ENCODE measurements at places on chromosomes 5 and 9. TPM values are rescaled to one million over a fixed set of nuclear protein-coding genes. Genes with fewer than 3 reads are reported as not detected.

DNA sequence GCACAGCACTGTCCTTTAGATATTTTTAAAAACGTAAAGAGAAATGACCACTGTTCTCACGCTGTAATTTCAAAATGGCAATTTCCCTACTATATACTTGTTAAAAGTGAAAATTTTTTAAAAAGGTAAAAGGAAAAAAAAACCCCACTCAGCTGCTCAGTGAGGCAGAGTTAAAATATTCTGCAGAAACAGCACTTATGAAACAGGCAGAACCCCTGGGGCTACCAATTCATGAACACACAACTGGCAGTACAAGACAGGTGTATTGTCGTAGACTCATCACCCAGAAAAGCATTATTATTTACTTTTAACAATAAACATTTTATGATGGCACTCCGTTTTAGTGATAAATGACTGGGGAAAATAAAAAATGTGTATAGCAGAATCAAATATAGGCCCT is 1.5 kb upstream of the RASGRF2 start:
- DNase-seq = no peak
- no peaks in the 10 kb centered on the region for H3K27me3 ChIP-seq
- no peaks in the 10 kb centered on the region for H3K36me3 ChIP-seq
- H3K4me3 ChIP-seq = no peak overlapping the region
- H3K4me1 ChIP-seq = peaks cover 22% of the 10 kb centered on the region

GRCh38 chr9:95778957-95779356 is 96.5 kb upstream of the ERCC6L2 start:
- no peaks in the 10 kb centered on the region for H3K27me3 ChIP-seq
- no peak overlapping the region for H3K4me3 ChIP-seq
- no peak overlapping the region for H3K27ac ChIP-seq
- no peak for DNase-seq
- no peaks in the 10 kb centered on the region for H3K4me1 ChIP-seq
- no peaks in the 10 kb centered on the region for H3K36me3 ChIP-seq

Gene OR1L4
- not detected for total RNA-seq

Gene NPDC1
- 57.6 TPM for total RNA-seq

GRCh38 chr5:116273448-116274242 is 188.8 kb downstream of the COMMD10 start:
- no peaks in the 10 kb centered on the region for H3K27me3 ChIP-seq
- no peak overlapping the region for H3K27ac ChIP-seq
- no peaks in the 10 kb centered on the region for H3K36me3 ChIP-seq
- no peaks in the 10 kb centered on the region for H3K4me1 ChIP-seq

GRCh38 chr5:83586874-83587776 is 115.6 kb downstream of the VCAN start:
- no peak overlapping the region for H3K27ac ChIP-seq
- H3K27me3 ChIP-seq = no peaks in the 10 kb centered on the region
- no peak overlapping the region for H3K4me3 ChIP-seq
- H3K36me3 ChIP-seq = no peaks in the 10 kb centered on the region
- H3K4me1 ChIP-seq = no peaks in the 10 kb centered on the region

GRCh38 chr9:132591244-132591643 is 8.8 kb downstream of the BARHL1 start:
- peaks cover 59% of the 10 kb centered on the region for H3K27me3 ChIP-seq
- H3K36me3 ChIP-seq = peaks cover 26% of the 10 kb centered on the region
- H3K4me1 ChIP-seq = peaks cover 7% of the 10 kb centered on the region
- DNase-seq = no peak
- H3K4me3 ChIP-seq = peak overlapping the region; percentile 79

- DNase-seq = no peak
- no peak overlapping the region for H3K4me3 ChIP-seq
- no peaks in the 10 kb centered on the region for H3K27me3 ChIP-seq
- H3K36me3 ChIP-seq = no peaks in the 10 kb centered on the region
- H3K27ac ChIP-seq = no peak overlapping the region
- H3K4me1 ChIP-seq = no peaks in the 10 kb centered on the region
Measured at GRCh38 chr5:168848569-168848968, 269.4 kb upstream of the PANK3 start.

DNA sequence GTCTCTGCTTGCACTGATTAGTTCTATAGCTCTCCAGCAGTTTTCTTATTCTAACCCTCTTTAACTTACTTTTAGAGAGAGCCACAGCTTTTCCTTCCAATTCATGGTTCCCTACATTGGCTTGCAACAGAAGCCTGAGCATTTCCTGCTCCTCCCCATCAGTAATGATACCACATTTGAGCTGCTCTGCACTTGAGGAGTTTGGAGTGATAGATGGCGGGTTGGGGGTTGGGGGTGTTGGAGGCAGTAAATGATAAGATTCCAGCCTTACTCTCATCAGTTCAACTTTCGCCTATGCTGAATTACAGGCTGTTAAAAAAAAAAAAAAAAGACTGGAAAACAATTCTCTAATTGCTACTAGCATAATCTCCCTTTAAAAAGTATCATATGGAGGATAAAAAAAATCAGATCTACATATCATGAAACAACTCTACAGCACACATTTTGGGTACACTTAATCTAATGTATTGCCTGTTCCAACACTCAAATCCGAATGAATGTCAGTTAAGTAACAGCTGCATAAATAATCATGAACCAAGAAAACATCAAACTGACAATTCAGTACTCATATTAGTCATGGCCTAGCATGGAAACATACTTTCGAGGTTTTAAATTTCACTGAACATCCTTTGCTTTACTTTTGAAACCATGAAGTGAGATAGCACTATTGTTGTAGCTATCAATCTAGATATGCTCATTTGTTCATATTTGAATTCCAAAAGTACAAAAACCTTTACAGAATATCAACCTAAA is 224.7 kb downstream of the NFIB start:
- H3K4me3 ChIP-seq = no peak overlapping the region
- no peak for DNase-seq
- no peak overlapping the region for H3K27ac ChIP-seq

Gene PCDHA7
- total RNA-seq = 0.48 TPM

DNA sequence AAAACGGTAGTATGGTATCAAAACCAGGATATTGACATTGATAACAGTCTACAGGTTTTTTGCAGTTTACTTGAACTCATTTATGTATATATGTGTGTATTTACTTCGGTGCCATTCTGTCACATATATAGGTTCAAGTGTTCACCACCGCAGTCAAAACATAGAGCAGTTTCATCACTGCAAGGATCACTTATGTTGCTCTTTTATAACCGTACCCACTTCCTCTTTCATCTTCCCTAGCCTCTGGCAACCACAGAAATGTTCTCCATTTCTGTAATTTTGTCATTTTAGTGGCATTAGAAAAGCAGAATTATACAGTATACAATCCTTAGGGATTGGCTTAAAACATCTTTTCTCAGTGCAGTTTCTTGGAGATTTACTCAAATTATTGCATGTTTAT is 90.3 kb downstream of the SH3GL2 start:
- H3K4me3 ChIP-seq = no peak overlapping the region
- peaks cover 3% of the 10 kb centered on the region for H3K4me1 ChIP-seq
- H3K27ac ChIP-seq = no peak overlapping the region
- no peak for DNase-seq
- no peaks in the 10 kb centered on the region for H3K36me3 ChIP-seq
- no peaks in the 10 kb centered on the region for H3K27me3 ChIP-seq

DNA sequence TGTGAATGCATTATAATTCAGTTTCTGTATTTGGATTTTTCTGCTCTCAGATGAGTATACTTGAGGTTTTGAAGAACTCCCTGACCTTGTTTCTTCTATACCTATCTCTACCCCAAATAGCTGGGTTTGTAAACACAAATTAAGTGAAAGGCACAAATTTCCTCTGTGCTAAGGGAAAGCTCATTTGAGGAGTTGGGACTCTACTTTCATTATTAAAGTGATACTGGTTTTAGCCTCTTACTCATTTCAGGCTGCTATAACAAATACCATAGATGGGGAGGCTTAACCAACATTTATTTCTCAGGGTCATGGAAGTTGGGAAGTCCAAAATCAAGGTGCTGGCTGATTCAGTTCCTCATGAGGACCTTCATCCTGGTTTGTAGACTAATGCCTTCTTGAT is 97.2 kb upstream of the ANKH start:
- no peaks in the 10 kb centered on the region for H3K4me1 ChIP-seq
- H3K27ac ChIP-seq = no peak overlapping the region
- no peak for DNase-seq

DNA sequence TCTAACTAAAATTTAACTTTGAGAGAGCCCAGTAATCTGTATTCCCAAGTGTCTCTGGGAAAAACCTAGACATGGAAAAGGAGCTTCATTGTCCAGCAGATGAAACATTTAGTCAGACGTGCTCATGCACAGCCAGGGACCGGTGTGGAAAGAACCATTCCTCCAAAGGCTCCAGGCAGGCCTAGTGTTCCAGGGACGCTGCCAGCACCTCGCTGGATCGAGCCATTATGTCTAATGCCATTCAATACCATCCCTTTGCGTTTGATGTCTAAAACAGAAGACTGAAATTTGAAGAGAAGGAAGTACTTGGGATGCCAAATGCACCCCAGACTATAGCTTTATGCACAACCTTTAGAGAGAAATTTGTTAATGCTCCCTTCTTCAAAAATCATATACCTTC is 1.4 kb upstream of the CHSY3 start:
- no peak overlapping the region for H3K27ac ChIP-seq
- no peak overlapping the region for H3K4me3 ChIP-seq
- peaks cover 13% of the 10 kb centered on the region for H3K27me3 ChIP-seq
- no peak for DNase-seq
- no peaks in the 10 kb centered on the region for H3K36me3 ChIP-seq
- no peaks in the 10 kb centered on the region for H3K4me1 ChIP-seq

DNA sequence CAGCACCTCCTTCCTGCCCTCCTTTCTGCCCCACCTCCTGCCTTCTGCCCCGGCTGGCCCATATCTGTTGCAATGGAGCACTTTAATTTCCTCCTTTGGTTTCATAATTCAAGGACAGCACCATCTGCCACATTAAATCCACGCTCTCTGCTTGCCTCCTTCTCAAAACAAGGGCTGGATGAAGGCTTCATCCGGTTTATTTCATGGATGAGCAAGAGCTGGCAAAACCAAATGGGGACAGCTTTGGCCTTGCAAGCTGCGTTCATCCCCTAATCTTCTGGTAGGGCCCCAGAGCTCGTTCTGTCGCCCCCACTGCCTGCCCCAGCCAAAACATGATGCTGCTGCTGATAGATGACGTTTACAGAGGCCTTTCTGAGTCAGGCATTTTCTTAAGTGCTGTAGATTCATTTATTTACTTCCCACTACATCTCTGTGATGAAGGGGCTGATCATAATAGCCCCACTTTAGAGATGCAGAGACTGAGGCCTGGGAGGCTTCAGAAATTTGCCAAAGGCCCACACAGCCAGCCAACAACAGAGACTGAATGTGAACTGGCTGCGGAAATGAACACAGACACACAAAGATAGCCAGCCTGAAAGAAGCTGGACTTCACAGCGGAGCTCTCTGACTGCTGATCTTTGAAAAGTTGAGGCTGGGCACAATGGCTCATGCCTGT is 115.6 kb upstream of the CPEB4 start:
- H3K36me3 ChIP-seq = no peaks in the 10 kb centered on the region
- H3K27ac ChIP-seq = no peak overlapping the region
- no peaks in the 10 kb centered on the region for H3K27me3 ChIP-seq
- no peaks in the 10 kb centered on the region for H3K4me1 ChIP-seq

GRCh38 chr9:4936277-4936676 is 48.8 kb upstream of the JAK2 start:
- no peak for DNase-seq
- no peaks in the 10 kb centered on the region for H3K4me1 ChIP-seq
- H3K36me3 ChIP-seq = no peaks in the 10 kb centered on the region
- no peaks in the 10 kb centered on the region for H3K27me3 ChIP-seq
- H3K27ac ChIP-seq = no peak overlapping the region
- H3K4me3 ChIP-seq = no peak overlapping the region
